ENCODE measurements at places on chromosomes 12 and 14.

- DNase-seq: no peak
Observed at GRCh38 chr14:91103116-91103515, 10.8 kb upstream of the DGLUCY start.

- DNase-seq: no peak
Observed at GRCh38 chr12:54660320-54660962, 12.3 kb upstream of the DCD start.

DNA sequence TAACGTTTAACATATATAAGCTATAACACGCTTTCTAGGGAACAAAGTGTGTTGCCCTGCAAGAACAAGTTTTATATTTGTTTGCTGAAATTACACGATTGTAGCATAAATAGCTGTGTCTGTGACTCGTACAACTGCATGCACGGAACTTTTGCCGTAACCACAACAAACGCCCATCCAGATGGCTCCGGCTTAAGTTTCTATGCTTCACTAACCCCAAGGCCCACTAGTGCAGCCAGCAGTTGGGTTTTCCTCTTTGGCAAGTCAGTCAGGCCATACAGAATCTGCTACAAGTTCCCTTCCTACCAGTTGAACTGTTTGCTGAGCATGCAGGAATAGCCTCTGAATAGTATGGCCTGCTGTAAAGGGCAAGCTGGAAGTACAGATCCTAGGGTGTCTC lies 12.1 kb downstream of the CSRP2 start:
- no peak for DNase-seq

- no peak for DNase-seq
Observed at GRCh38 chr14:60495946-60496345, 10.1 kb upstream of the C14orf39 start.

DNA sequence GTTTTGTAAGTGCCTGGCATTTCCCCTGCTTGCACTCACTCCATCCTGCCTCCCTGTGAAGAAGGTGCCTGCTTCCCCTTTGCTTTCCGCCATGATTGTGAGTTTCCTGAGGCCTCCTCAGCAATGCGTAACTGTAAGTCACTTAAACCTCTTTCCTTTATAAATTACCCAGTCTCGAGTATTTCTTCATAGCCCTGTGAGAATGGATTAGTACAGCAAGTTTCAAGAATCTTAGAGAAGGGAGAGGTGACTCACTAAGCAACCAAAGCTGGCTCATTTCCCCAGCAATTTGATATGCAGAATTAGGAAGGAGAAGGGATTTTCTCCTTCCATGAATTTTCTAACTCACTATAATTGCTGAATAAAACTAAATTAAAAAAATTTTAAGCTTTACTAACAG lies 251.0 kb upstream of the FOXG1 start:
- no peak for DNase-seq

DNA sequence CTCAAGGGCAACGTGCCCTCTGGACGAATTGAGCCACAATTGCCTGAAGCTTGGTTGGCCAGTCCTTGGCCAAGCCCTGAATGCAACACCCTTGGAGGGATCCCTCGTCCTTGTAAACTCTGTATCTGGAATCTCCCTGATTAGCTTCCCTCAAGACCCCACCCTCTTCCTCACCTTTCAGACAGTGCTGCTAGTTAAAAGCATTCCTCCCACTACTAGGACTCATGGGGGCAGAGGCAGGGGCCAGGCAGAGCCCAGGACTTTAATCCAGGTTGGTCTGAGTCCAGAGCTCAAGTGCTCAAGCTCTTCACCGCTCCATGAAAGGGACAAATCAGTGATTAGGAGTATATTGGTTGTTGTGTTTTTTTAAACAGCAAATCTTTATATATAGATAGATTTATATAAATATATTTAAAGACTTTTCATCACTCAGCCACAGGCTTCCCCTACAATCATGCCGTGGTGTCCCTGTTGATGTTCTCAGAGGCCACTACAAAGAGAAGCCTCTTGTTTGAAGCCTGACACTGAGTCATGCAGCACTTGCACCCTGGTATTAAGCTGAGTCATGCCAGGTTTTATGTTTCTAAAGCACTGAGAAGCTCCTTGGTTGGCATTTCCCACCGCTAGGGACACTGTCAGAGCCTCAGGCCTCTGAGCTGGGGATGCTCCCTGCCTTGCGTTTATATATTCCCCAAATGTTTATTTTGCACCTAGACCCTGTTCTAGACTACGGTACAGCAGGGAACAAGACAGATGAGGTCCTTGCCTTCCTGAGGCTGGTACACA lies 53.8 kb upstream of the GSC start:
- DNase-seq: no peak

DNA sequence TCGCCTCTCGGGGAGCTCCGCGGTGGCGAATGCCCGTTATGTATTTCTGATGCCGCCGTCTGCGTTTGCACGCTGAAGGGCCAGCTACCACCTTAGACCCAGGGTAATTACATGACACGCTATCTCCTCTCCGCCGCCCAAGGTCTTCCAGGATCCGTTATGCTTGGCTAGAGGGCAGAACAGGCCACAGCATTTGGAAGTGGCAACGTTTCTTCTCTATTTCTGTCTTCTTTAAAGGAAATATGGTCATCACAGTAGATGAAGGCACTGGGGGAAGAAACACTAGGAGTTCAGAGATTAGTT lies 861 bp upstream of the MDGA2 start:
- no peak for DNase-seq

DNA sequence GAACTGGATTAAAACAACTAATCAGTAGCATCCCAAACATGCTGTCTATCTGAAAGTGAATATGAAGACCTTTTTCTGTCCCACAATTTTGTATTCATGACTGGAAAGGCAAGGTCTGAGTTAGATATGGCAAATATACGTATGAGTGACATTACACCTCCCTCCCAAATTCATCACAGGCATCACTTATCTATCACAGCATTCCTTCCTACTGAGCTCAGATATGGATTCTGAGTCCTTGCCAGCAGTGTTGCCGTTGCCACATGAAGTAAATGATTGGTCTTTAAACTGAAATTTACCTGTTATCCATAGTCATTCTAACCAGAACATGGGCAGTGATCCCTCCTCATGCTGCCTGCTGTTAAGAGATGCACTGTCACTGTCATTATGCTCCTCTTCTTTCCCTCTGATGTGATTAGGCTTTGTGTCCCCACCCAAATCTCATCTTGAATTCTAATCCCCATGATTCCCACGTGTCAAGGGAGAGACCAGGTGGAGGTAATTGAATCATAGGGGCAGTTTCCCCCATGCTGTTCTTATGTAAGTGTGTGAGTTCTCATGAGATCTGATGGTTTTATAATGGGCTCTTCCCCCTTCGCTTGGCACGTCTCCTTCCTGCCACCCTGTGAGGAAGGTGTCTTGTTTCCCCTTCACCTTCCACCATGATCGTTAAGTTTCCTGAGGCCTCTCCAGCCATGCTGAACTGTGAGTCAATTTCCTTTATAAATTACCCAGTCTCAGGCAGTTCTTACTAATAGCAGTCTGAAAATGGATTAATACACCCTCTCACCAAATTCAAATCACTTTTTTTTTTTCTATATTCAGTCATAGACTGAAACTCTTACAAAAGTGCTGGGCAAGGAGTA lies 288.4 kb downstream of the NUAK1 start:
- no peak for DNase-seq

- DNase-seq: no peak
Observed at GRCh38 chr14:90536511-90537191, 139.8 kb downstream of the CALM1 start.

GRCh38 chr12:66735275-66735674 lies 56.4 kb upstream of the GRIP1 start:
- DNase-seq: no peak

DNA sequence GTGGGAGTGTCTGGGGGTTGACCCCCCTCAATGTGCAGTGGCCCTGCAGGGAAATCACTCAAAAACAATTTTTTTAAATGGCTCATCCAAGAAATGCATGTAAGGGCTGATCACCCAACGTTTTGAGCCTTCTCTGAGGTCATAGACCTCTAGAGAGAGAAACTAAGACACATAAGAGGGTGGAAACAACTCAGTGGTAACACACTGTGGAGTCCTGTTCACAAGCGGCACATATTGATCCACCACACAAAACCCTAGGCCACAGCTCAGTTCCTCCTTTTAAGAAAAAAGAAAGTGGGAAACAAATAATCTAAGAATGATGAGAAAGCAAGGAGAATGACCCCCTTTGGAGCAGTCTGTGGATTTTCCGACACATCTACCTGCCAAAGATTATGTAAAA lies 83.0 kb upstream of the METAP2 start:
- no peak for DNase-seq

DNA sequence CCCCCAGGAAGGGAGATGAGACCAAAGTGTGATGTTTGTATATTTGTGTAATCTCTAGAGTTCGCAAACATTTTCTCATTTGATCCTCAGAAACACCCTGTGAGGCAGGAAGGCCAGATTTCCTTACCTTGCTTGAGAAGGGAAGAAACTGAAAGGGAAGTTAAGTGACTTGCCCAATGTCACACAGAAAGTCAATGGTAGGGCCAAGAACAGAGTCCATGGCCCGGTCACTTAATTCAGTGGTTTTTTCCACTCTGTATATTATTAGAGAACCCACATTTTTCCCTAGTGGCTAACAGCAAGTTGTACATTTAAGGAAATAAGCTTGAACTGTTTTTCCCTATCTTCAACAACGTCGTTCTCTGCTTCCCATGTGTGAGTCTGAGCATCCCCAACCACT lies 25.6 kb upstream of the CHPT1 start:
- no peak for DNase-seq

DNA sequence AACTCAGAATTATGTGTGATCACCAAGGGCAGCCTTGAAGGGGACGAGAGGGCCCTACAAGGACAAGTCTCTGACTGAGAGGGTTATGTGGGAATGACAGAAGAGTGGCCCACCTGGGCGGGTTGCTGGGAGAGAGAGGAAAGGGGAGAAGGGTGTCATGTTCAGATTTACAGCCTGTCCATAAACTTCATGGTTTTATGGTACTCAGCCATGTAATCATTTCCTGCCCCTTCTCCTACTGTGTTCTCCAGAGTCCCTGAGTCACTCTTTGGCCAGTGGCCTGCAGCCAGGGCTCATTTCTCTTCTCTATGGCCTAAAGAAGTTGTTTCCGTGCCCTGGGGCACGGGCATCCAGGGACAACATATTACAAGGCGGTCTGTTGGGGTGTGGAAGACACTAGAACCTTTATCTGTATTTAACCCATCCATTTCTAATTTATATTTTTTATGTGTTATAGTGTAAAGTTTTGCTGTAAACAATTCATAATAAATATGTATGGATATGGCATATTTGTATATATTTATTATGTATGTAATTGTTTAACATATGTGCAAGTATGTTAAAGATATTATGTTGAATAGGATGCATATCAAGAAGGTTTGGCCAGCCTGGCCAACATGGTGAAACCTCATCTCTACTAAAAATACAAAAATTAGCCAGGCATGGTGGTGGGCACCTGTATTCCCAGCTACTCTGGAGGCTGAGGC lies 26.9 kb downstream of the DDX47 start:
- peak; percentile 27 for DNase-seq

- no peak for DNase-seq
Observed at GRCh38 chr12:52279422-52280318, 5.2 kb downstream of the KRT86 start.

DNA sequence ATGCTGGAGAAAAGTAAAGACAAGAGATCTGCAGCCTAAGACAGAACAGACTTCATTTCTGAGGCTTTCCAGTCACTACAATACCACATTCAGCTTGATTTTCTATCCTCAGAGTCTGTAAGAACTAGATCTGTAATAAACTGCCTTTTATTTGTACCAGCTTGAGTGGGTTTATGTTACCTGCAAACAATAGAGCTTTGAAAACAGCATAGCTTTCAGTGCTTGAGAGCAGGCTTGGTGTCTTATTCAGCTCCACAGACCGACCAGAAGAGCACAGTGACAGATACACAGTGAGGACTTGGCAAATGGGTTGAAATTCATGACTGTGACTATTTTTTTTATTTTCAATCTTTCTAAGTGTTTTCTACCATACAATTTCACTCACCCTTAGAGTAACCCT lies 207.8 kb upstream of the OTX2 start:
- DNase-seq: no peak
